ENCODE measurements at places on chromosomes 2 and 18. TPM values are rescaled to one million over a fixed set of nuclear protein-coding genes. Genes with fewer than 3 reads are reported as not detected.

GRCh38 chr18:40485318-40485717, 1469.7 kb upstream of the PIK3C3 start:
- no peak for DNase-seq

GRCh38 chr2:102114851-102115497, 27.6 kb upstream of the IL1R1 start:
- no peak for DNase-seq

GRCh38 chr18:23521907-23522306, 18.6 kb downstream of the RMC1 start:
- no peak for DNase-seq

PMS1 gene
- 24.7 TPM for polyA plus RNA-seq

GLI2 gene
- polyA plus RNA-seq, result not detected

All from K562 (cell line).